ENCODE measurements at places on chromosomes 1 and 21.

DNA sequence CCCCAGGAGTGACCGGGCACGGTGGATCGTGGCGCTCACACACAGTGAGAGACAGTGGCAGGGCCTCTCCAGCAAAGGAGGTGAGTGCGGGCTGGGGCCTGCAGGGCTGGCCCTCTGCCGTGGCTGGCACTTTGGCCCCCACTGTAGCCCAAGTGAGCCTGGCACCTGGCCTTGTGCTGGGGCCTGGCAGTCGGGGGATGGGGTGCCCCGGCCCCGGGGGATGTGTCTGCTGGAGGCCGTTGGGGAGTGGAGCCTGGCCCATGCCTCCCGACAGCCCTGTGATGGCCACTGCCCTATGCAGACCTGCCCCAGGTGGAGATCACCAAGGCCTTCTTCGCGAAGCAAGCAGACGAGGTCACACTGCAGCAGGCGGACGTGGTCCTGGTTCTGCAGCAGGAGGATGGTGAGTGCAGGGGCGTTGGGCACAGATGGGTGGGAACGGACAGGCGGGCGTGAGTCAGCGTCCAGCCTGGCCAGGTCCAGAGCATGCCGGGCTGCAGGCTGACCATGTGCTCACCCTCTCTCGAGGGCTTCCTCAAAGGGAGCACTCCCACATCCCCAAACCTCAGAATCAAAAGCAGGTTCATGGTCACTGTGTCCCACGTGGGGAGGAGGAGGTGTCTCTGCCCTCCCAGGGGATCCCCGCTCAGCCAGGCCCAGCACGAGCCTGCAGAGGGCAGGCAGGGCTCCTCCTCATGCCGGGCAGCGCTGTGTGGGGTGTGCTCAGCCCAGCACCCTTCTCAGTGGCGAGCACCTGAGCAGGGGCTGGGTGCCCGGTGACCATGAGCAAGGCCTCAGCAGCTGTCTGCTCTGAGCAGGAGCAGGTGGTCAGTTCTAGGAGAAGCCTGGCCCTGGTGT is 25.3 kb downstream of the ARHGEF16 start:
- no peak for DNase-seq

GRCh38 chr1:219928791-219929118 is 398 bp upstream of the SLC30A10 start:
- no peak for DNase-seq

DNA sequence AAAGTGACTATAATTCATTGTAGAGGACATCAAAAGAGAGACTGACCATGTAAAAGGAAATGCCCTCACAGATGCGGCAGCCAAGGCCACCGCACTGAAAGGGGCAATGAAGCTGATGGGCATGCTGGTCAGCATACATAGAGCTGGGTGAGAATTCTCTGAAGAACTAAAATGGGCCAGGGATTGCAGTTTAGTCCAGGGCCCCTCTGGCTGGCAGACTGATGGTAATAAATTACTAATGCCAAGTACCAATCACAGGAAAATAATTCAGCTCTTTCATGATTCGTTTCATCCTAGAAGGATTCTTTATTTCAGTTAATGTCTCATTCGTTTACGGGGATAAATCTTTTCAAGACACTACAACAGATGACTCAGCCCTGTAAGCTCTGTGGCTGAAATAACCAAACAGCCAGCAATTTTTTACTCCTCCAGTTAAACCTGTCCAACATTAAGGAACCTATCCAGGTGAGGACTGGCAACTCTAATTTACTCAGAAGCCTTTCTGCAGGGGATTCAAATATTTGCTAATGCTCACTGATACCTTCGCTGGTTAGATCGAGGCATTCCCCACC is 56.9 kb upstream of the MAP1LC3C start:
- DNase-seq: no peak

- DNase-seq: no peak
Observed at GRCh38 chr21:14071902-14072734, 138.6 kb downstream of the LIPI start.

GRCh38 chr1:174191349-174191862 is 32.1 kb downstream of the RABGAP1L start:
- DNase-seq: peak; percentile 14

DNA sequence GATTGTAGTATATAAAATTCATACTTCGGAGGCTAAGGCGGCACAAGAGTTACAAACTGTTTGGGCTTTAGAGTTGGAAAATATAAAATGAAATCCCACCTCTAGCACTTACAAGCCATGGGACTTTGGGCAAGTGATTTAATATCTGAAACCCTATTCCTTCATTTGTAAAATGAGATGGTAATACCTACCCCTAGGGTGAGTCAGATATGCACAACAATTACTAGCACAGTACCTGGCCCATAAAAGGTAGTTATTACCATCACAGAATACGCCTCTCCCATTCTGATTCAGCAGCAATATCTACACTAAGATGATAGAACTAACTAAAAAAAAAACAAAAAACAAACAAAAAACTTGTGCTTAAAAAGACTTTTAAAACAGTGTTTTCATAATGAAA is 3.5 kb downstream of the KLHL12 start:
- no peak for DNase-seq

DNA sequence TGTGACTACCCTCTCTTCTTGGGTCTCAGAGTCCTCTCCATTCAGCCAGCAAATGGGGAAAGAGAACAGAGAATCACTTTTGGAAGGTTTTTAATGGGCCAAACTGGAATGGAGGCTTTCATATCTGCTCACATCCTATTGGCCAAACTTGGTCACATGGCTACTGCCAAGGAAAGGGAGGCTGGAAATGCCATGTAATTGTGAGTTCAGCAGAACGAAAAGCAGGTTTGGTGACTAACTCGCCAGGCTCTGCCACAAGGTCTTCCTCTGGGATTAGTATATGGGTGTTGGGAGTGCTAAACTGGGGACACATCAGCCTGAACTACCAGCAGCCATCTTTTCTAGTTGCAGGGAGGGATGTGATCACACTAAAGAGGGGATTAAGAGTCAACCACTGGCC is 19.2 kb downstream of the RD3 start:
- DNase-seq: no peak

- DNase-seq: no peak
Observed at GRCh38 chr1:16189003-16189402, 23.4 kb downstream of the ARHGEF19 start.

DNA sequence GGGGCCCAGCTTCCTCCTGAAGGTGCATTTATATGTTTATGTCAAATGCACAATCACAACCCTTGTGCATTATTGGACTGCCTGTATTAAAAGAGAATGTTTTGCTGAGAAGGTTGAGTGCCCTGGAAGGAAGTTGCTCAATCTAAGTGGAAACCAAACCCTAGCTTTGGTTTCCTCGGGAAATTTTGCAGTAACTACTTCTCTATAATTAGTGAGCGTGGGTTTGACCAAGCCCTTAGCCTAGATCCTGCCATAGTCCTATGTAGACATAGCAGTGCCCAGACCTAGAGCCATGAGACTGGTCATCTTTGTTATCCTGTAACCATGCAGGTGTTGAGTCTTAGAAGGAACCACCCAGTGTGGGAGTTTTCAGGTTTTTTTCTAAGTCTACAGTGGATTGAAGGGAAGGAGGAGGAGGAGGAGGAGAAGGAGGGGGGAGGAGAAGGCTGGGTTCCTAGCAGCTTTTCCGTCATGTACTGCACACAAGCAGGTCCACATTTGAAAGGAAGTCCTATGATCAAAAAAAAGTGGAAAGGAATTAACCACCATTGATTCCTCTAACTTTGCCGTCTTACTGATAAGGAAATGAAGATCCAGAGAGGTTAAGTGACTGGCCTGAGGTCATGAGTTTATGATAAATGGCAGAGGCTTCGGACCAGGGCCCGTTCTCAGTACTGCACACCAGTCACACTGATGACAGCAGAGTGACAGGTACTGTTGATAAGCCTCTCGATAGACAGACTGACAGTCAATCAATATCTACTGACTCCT is 72.2 kb upstream of the LYST start:
- no peak for DNase-seq

DNA sequence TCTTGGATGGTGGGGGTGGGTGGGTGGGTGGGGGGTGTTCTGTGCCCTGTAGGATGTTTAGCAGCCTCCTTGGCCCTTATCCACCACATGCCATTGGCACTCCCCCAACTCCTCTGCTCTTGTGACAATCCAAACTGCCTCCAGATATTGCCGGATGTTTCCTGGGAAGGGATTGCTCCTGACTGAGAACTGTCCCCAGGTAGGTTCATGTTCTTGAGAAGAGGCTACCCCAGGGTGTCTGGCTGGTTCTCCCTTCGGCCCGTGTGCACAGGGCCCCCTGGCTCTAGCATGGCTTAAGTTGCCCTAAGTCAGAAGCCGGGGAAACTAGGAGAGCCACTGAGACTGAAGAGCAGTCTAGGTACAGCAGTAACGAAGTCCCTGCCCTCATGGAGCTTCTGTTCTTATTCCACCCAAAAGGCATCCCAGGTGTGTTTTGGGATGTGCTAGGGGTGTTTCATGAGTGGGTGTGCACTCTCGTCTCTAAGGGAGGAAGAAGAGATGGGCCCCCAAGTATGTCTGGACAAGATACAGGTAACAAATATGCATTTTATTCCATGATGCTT is 19.8 kb upstream of the THRAP3 start:
- no peak for DNase-seq

DNA sequence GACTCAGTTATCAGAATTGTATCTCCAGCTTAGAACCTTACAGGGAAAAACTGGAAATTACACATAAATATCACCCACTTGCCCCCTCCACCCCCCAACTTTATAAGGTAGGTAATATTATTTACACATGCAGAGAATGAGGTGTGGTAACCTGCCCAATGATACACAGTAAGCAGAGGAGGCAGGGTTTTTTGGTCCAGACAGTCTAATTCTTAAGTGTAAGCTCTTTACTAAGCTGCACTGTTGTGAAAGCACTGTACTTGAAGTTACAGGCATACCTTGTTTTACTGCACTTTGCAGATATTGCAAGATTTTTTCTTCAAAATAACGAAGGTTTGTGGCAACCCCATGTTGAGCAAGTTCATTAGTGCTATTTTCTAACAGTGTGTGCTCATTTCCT is 24.8 kb upstream of the MYOCOS start:
- no peak for DNase-seq

DNA sequence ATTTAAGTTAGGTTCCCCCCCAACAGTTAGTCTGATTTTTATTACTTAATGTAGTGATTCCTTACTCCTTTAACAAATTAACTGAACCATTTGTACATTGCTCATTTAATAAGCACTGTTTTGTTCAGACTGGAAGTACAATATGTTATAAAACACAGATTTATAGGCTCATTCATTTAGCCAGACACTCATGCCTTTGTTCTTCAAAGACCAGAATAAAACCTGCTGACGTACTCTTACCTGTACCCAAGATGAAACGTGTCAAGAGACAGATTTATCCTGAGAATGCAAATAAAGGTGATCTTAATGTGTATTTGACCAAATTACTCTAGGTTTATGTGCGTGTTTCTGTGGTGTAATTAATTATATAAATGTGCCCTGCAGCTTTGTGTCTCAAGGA is 92.8 kb downstream of the INTS7 start:
- no peak for DNase-seq

DNA sequence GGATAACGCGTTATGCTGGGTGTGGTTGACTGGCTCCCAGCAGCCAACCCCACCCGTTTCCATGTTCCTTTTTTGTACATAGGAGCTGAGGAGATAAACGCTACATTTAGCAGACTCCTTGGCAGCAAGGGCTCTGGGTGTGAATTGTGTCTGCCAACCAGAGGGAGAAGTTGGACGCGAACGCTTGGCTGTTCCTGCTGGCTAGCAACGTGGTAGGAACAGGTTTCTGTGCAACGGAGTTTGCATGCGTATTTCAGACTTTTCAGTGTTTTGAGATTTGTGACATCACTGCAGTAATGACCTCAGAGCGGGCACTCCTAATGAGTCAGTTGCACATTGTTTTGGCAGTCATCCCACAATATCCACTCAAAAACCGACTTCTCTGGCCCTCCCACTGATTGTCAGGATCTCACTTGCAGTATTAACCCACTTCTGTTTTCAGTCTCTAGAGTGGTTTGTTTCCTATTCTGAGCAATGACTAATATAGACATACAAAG is 98.7 kb upstream of the RGS1 start:
- peak; percentile 10 for DNase-seq

- no peak for DNase-seq
Observed at GRCh38 chr1:159700312-159700711, 14.1 kb downstream of the CRP start.

DNA sequence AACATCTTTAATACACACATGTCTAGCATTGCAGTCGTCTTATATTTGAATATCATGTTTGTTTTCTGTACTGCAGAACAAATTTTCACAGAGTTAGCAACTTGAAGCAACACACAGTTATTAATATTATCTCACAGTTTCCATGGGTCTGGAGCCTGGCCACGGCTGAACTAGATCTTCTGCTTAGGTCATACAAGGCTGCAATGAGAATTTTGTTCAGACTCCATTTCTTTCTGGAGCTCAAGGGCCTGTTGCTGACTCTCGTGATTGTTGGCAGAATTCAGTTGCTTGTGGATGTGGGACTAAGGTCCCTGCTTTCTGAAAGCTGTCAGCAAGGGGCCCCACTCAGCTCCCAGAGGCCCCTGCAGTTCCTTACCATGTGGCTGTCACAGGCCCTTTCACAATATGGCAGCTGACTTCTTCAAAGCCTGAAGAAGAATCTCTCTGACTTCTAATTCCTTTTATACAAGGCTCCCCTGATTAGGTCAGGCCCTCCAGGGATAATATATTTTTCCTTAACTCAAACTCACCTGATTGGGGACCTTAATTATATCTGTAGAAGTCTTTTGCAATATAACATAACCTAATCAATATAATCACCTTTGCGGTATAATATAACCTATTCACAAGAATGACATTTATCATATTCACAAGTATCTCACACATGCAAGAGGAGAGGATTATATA is 296.3 kb downstream of the NFIA start:
- no peak for DNase-seq

DNA sequence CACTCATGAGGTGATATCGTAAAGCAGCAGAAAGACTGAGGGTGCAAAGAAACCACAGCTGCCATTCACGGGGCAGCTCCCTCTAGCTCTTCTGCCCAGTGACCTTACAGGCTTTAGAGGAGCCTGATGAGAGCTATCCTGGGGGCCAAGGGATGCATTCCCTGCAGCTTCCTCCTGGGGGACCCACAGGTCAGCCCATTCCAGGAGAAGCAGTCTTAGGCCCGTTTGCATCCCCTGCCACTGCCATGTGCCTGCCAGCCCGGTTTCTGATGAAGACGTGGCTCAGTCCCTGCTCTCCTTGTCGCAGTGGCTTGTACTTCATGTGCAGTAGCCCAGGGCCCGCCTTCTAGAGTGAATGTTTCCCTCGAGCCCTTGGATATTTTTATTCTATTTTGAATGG is 22.8 kb downstream of the ATP5PO start:
- DNase-seq: no peak

Measured in CD4-positive, alpha-beta T cell treated with Interleukin-4 for 4 hours (primary cell).